ENCODE measurements at places on chromosomes 2 and 18.

DNA sequence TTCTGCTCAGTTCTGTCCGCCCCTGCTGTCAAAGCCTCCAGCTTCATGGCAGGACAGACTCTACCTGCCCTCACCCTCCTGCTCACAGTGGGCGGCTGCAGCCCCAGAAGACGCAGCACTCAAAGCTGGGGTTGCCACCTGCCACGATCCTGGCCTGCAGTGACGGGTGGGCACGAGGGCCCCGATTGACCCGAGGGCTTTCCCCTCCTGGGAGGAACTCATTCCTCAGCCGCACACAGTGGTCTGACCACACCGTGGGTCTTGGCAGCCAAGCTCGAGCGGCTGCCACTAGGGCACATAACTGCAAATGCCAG lies 47.1 kb downstream of the HS6ST1 start:
- no peak overlapping the region for H3K27ac ChIP-seq
- H3K4me1 ChIP-seq = peaks cover 4% of the 10 kb centered on the region
- H3K36me3 ChIP-seq = peaks cover 19% of the 10 kb centered on the region
- no peak for DNase-seq
- H3K27me3 ChIP-seq = no peaks in the 10 kb centered on the region

- no peak overlapping the region for H3K27ac ChIP-seq
- H3K36me3 ChIP-seq = peaks cover 18% of the 10 kb centered on the region
- no peaks in the 10 kb centered on the region for H3K27me3 ChIP-seq
Observed at GRCh38 chr2:156445296-156446220, 9.4 kb downstream of the GPD2 start.

DNA sequence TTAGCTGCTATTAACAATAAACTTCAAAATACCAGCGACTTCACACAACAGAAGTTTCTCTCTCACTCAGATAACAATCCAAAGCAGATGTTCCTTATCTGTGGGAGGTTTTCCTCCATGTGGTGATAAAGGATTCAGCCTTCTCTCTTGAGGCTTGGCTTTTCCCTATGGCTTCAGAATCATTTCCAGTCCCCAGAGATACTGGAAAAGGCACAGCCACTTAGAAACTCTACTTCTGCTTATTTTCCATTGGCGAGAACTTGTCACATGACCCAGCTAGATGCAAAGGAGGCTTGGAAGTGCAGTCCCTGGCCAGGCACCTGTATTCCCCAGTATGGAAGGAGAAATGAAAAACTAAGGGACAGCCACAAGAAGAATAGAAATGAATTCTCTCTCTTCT lies 344.8 kb downstream of the MTX2 start:
- H3K4me1 ChIP-seq = no peaks in the 10 kb centered on the region
- H3K4me3 ChIP-seq = no peak overlapping the region
- H3K27ac ChIP-seq = no peak overlapping the region
- H3K27me3 ChIP-seq = peaks cover 33% of the 10 kb centered on the region
- DNase-seq = no peak

GRCh38 chr2:152245653-152246052 lies 70.1 kb upstream of the STAM2 start:
- no peak overlapping the region for H3K4me3 ChIP-seq
- H3K27me3 ChIP-seq = peaks cover 3% of the 10 kb centered on the region
- no peaks in the 10 kb centered on the region for H3K4me1 ChIP-seq

DNA sequence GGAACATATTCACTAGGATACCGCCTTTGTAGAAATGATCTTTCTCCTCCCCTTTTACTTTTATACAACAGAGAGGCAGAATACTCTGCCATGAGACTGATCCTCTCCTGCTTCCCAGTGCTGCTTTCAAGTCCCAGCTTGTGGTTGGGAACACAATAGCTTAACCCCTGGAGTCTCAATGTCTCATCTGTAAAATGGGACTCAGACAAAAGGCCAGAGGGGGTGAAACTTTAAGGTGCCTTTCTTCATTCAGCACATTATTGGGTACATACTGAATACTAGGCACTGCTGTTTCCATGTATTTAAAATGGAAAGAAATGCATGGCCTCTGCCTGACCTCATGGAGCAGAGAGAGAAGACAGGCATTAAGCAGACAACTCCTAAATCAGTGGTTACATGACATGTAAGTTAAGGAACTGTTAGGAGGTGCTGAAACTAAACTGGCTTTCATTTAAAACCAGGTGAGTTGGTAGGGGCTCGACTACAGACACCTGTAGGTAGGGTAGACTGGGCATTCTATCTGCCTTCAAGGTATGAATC lies 53.8 kb downstream of the MAP4K4 start:
- peaks cover 3% of the 10 kb centered on the region for H3K36me3 ChIP-seq
- peaks cover 74% of the 10 kb centered on the region for H3K4me1 ChIP-seq
- H3K27me3 ChIP-seq = no peaks in the 10 kb centered on the region
- H3K27ac ChIP-seq = peak overlapping the region; percentile 27
- DNase-seq = no peak

- H3K27me3 ChIP-seq = no peaks in the 10 kb centered on the region
- H3K27ac ChIP-seq = no peak overlapping the region
- H3K4me3 ChIP-seq = no peak overlapping the region
- no peak for DNase-seq
- H3K36me3 ChIP-seq = no peaks in the 10 kb centered on the region
Observed at GRCh38 chr2:136232456-136233172, 114.7 kb upstream of the CXCR4 start.

DNA sequence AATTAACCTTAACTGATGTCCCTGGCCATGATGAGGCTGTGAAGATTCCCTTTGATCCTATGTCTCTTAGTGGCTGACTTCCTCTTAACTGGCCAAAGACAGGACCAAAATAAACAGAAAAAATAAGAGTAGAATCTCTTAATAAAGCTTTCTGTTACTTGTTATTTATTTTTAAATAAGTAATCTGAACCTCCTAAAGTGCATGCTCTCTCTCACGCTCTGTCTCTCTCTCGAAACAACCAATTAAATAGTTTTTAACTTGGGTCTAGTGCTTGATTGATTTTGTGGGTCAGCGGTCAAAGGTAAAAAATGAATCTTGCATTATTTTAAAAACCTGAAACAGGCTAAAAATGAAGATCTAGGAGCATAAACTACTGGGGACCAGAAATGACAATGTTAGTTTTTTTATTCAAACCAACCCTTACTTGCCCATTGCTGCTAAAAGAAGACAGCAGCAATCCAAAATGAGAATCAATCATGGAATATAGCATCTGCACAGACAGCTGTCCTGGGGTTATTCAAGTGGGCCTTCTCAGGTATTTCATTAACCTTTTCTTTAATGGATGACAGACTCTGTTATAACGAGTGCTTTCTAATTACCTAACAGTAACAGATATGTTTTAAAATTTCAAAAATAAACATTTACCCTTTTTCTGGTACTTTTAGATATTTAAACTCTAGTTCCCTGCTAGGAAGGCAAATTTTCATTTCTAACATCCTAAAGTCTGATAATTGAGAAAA lies 11.2 kb downstream of the GAREM1 start:
- no peaks in the 10 kb centered on the region for H3K4me1 ChIP-seq
- H3K27ac ChIP-seq = no peak overlapping the region
- H3K27me3 ChIP-seq = peaks cover 29% of the 10 kb centered on the region
- H3K4me3 ChIP-seq = no peak overlapping the region

DNA sequence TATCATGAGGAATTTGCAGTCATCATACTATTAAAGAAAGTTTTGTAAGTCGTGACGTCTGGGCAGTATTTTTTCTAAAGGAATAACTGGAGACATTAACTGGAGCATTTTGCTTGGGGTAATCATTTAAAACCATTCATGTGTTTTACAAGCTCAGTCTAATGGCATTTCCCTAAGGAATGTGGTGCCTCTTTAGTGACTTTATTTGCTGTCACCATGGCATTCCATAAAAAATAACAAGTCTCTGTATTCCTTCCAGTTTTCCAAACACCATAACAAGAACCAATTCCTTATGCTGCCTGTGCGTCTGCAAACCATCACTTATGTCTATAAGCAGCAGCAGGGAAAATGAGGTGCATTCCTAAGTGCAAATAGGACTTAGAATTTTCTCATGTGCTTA lies 82.8 kb downstream of the EPB41L3 start:
- H3K36me3 ChIP-seq = no peaks in the 10 kb centered on the region
- DNase-seq = no peak
- H3K4me3 ChIP-seq = no peak overlapping the region
- H3K27ac ChIP-seq = no peak overlapping the region
- H3K4me1 ChIP-seq = no peaks in the 10 kb centered on the region
- no peaks in the 10 kb centered on the region for H3K27me3 ChIP-seq
